H54 (cell line): ENCODE measurements at places on chromosomes 12 and 14.

DNA sequence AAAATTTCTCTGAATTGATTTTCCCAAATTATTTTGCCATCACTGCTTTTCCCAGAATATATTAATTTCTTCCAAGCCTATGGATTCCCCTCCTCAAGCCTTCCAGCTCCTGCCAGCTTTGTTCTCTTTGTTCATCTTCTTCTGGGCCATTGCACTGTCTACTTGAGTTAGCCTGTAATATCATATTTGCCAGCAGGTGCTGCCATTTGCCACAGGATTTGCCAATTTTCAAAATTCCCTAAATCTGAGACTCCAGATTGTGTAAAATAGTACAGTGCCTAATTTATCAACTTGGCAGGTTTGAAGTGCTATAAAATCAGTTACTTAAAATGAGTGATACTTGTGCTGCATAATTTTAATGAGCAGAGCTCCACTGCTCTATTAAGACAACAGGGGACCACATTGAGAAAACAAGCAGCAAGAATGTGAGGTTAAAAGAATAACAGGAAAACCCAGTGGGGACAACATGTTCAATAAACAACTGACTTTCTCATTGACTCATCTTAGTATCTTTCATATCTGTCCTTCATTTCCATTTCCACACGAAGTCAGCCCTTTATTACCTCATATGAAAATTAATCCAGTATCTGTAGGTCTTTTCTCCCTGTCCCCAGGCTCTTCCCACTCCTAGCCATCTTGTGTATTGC, 84.6 kb upstream of the CCDC196 start:
- DNase-seq: no peak

DNA sequence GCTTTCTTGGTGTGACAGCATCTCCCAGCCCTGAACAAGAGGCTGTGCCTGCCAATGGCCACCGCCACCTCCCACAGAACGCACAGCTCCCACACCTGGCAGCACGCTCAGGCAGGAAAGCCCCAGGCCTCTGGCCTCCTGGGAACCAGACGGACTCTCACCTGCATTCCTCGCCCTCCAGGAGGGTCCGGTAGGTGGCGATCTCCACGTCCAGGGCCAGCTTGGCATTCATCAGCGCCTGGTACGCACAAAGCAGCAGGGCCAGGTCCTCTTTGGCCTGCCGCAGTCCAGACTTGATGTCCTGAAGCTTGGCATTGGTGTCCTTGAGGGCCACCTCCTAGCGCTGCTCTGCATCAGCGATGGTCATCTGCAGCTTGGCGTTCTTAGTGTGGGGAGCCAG, 12.1 kb upstream of the KRT77 start:
- DNase-seq: no peak

DNA sequence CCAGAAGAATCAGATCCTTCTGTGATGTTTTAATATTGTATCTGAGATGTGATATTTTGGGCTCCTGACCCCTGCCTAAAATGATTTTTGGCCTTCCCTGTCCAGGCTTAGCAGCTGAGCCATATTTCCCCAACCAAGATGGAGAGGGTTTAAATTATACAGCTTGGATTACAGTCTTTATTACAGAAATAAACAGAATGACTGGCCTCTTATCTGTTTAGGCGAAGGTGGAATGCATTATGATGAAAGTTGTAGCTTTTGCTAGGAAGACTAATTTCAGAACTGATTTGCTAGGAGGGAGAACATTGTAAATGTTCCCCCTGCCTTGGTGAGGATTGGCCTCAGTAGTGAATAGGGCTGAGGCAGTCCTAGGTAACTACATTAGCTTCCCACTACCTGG, 23.3 kb downstream of the BMAL2 start:
- DNase-seq: no peak

DNA sequence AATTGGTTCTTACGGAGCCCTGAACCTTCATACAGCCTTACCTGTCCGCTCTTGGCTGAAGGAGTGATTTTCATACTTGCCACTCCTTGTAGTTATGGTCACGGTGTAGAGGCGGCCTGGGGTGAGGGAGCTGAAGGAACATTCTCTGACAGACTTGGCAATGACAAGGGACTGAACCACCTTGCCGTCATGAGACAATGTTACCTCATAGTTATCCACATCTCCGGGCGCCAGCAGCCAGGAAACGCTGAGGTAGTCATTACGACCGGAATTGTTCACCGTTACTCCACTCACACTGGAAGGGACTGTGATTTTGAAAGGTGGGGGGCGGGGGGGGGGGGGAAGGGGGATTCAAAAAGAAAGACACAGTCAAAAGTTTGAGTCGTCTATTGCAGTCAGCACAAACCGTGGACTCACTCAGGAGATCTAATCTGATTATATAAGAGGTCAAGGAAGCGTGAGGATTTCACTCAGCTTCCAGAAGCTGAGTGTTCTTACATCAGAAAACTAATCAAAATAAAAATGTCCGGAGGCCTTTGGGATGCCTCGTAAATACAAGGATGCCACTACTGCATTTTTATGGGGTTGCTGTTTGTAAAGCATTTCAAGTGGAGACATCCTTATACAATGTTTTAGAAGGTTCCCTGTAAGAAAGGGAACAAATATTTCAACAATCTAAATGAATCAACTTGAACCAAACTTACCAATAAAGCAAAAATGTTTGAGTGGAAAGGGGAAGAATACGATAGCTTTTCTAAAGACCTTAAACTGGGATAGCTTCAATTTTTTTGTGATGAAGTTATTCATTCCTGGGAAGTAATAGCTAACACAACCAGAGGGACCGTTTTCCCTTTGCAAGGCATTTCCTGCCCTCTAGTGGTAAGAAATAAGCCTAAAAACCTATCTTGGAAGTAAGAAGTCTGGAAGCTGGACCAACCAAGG, 60.6 kb downstream of the PTPRB start:
- peak; percentile 32 for DNase-seq

- no peak for DNase-seq
These were observed 1435.3 kb downstream of the LRFN5 start for GRCh38 chr14:43041976-43042375.

DNA sequence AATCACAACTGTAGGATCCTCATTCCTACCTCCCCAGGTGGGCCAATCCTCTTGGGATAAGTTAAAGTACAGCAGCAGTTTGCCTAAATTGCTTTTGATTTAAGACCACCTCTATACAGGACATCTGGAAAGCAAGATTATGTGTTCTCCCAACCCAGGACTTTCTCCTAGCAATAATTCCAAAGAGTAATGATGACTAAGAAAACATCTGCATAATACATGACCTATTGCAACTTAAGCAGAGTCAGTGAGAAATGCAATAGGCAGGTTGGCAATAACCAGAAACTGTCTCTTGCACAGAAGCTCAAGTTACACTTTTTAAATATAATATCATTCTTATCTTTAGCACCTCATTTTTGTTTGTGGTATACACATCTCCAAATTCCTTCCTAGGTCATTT, 275.4 kb downstream of the TRHDE start:
- DNase-seq: no peak

GRCh38 chr12:104680070-104680469, 223.3 kb downstream of the CHST11 start:
- no peak for DNase-seq

GRCh38 chr14:88264116-88264515, 59.0 kb downstream of the KCNK10 start:
- no peak for DNase-seq

GRCh38 chr14:76971549-76971948, 57.0 kb downstream of the IRF2BPL start:
- no peak for DNase-seq

DNA sequence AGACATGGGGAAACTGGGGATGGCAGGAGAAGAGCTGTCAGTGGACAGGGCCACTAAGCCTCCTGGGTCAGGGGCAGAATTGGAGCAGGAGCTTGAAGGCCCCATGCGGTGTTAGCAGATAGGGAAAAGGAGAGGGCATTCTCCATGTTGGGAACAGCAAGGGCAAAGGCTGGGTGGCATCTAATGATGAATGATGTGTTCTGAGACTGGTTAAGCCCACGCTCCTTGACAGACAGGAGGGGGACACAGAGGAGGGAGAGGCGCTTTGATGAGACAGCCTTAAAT, 63.0 kb downstream of the CLMN start:
- DNase-seq: no peak

DNA sequence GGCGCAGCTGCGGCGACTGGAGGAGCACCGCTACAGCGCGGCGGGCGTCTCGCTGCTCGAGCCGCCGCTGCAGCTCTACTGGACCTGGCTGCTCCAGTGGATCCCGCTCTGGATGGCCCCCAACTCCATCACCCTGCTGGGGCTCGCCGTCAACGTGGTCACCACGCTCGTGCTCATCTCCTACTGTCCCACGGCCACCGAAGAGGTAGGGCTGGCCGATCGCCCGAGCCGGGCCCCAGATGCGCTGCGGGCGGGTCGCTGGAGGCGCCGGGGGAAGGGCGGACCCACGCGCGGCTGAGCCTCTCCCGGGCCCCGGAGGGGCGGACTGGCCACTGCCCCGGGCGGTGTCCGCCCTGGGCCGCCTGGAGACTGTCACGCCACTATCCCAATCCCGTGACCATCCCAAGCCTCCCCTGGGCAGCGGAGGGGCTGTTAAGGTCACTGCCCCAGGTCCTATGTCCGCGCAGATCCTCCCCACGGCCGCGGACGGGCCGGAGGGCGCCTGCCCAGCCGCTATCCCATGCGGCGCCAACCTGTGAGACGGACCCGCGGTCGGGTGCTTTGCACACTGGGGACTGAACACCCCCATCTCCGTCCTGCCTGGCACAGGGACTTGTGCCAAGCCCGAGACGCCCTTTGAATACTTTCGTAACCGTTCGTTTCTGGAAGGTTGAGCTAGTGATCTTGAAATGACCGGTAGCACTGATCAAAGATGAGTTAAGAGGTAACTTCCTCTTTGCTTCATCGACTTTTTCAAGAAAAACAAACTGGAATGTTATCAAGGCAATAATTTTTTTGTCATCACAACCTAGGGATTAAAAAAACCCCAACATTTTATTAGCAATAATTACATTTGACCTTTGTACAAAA, 725 bp downstream of the CHPT1 start:
- DNase-seq: peak; percentile 42

GRCh38 chr14:53412819-53413675, 259.9 kb upstream of the DDHD1 start:
- no peak for DNase-seq

GRCh38 chr12:103928682-103929045, 1.5 kb upstream of the HSP90B1 start:
- DNase-seq: no peak

DNA sequence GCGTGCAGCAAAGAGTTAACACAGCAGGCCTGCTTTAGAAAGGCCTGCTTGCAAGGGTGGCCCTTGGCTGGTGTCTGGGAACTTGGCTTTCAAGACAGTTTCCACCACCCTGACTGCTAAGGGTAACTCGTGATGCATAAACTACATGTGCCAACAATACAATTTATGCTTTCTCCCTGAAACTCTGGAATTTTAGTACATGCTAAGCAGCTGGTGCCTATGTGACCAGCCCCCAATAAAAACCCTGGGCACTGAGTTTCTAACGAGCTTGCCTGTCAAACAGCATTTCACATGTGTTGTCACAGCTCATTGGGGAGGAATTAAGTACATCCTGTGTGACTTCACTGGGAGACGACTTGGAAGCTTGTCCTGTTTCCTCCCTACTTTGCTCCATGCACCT, 133.1 kb downstream of the SLC5A8 start:
- no peak for DNase-seq

DNA sequence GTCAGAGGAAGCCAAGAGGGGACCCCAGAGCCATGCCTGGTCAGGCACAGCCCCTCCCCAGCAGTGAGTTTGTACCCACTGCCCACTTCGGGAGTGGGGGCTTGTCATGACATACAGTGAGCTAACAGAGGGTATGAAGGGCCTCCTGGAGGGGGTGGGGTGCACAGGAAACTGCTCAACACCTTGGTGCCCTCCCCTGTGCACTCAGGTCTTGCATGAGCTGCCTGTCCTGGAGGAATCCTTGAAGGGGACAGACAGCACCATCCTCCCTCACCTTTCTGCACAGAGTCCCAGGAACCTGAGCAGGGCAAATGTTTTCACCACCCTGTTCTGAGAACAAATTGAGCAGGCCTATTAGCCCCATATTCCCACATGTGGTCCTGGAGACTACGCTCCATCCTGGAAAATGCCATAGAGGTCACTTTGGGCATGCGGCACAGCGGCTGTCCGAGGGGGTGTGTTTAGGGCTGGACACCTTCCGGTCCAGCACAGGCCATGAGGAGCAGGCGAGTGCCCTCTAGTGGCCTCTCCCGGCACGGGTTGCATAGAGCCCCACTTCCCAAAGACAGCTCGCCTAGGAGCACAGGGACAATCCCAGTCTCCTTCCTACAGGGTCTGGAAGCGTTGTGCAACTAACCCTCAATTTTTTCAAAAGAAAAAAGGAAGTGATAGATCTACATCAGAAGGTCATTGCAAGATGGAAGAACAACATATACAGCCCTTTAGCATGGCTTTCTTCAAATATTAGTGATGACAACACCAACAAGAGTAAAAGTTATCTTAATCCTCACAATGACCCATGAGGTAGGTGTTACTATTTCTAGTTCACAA, 31.9 kb upstream of the ZFP36L1 start:
- peak; percentile 68 for DNase-seq

- DNase-seq: no peak
These were observed 8.4 kb upstream of the SIX1 start for GRCh38 chr14:60657456-60658210.
